Effector CD8-positive, alpha-beta T cell (primary cell): ENCODE measurements at places on chromosomes 6 and 20.
A peak's percentile ranks its signal among the peaks of the same experiment; 100 is the strongest.

- DNase-seq: no peak
Observed at GRCh38 chr6:87879132-87879861, 168.3 kb upstream of the SPACA1 start.

DNA sequence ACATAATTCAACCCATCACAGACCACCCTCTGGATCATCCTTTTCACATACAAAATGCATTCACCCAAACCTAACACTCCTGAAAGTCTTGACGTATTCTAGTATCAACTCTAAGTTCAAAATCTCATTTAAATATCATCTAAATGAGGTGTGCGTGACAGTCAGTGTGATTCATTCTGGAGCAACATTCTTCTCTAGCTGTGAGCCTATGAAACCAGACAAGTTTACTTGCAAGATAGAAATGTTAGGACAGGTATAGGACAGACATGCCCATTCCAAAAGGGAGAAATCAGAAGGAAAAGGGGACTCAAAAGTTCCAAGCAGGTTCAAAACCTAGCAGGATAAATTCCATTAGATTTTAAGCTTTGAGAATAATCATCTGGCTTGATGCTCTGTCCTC is 329.7 kb downstream of the CD83 start:
- DNase-seq: no peak

DNA sequence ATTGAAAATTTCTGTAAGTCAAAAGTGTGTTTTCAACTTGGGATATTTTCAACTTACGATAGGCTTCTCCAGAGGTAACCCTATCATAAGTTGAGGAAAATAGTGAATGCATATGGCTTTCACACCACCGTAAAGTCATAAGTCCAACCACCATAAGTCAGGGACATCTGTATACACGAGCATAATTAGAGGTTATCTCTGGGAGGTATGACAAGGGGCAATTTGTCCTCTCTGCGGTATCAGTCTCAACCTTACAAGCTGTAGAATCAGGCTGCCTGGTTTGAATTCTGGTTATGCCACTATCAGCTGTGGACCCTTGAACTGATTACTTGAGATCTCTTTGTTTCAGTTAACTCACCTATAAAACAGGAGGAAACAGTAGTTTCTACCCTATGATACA is 202.9 kb upstream of the JARID2 start:
- DNase-seq: no peak

DNA sequence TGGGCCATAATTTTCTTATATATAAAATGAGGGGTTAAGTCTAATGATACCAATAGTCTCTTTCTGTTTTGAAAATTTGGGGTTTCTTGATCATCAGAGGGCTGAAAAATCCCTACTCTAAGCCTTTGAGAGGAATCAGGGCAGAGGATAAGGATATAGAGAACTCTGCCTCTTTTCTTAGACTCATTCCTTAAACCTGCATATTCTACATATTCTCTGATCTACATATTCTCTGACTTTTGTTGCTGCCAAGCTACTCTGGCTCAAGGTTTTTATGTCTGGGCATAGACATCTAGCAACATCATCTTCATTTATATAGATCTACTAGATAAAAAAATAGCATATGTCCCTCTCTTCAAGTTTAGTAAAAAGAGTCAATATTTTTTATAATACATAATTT is 71.2 kb downstream of the FLRT3 start:
- DNase-seq: no peak

- no peak for DNase-seq
Observed at GRCh38 chr20:54223751-54224150, 15.9 kb downstream of the PFDN4 start.

DNA sequence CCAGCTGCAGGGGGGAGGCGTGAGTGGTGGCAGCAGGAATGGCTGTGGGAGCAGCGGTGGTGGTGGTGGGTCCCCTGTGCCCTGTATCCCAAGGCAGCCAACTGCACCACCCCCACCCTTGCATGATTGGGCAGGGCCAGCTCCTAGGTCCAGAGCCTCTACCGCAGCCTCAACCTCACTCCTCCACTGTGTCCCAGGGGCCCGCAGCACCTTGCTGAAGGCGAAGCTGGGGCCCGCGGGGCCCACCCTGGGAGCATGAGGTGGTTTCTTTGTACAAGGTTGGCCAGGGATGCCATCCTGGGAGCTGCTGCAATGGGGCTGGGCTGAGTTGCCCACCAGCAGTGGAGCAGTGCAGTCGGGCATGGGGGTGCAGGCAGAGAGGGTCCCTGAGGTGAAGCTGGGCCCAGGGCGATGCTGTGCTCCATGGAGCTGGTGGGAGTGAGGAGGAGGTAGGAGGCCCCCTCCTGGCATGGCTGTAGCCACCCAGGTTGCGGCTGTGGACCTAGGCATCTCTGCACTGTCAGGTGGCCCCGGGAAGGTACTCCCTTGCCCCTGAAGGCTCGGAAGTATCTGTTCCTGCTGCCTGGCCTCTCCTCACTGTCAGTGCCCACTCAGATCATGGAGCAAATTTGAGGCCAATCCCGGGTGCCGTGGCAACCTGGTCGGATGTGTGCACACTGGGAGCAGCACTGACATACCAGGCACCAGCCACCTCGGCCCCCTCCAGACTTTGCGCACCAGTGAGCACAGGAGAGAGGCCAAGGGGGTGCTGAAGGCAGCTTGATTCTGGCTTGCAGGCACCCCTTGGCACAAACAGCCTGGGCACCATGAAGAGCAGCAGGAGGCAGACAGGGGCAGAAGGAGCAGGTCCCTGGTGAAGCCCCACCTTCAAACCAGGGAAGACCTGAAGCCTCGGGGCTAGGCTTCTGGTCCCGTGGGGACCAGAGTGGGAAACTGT is 60.2 kb upstream of the L3MBTL3 start:
- DNase-seq: no peak

DNA sequence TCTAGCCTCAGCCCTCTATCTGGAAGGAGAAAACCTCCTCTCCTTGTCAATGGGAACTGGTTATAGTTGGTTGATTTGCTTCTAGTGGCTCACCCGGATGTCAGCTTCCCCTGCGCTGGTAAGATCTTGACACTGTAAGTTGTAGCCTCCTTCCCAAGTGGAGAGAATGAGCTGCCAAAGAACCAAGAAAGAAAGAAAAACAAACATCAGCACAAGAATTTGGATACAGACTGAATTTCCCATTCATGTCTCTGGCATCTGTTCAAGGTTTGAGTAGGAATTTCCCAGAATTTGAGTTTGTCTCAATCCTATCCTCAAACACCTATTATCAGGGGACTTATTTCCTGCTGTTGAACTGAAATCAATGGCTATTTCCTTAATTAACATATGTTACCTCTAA is 44.1 kb downstream of the ELOVL2 start:
- no peak for DNase-seq

GRCh38 chr20:2688041-2688591 is 4.5 kb upstream of the EBF4 start:
- peak; percentile 59 for DNase-seq

DNA sequence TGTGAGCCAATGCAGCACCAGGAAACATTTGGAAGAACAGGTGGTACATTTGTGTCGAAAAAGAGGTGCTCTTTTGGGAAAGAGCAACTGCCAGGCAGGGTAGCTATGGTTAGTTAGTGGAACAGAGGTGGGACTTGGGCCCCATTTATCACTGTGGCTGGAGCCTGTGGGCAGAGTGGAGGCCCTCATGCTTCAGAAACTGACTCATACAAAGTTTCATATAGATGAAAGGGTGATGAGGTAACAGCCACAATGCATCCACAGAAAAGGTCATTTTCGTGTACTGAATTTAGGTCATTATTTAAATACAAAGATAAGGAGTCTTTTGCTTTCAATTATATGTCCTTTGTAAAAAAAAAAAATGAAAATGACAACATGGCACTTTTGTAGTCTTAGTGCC is 76.4 kb upstream of the HS3ST5 start:
- DNase-seq: no peak

- no peak for DNase-seq
Observed at GRCh38 chr20:35146299-35146919, 727 bp downstream of the EDEM2 start.

- no peak for DNase-seq
Observed at GRCh38 chr6:154602708-154603107, 92.2 kb upstream of the CNKSR3 start.

DNA sequence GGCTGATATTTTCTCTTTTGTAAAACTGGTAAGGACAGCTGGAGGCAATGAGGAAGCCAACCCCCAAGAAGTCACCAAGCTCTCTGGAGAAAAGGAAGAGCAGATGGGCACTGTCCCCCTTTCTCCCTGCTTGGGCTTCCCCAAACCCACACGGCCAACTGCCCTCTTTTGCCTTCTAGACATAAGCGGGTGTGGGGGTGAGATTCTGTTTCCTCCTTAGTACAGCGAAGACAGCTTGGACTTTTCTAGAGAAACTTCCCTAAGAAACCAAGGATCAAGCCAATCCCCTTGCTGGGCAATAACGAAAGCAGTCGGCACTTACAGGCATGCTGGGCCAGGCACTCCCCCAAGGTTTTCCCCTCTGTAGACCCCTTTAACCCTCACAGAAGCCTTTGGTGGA is 110.3 kb downstream of the CDC5L start:
- DNase-seq: no peak
